ENCODE measurements at places on chromosomes 12 and 14.

DNA sequence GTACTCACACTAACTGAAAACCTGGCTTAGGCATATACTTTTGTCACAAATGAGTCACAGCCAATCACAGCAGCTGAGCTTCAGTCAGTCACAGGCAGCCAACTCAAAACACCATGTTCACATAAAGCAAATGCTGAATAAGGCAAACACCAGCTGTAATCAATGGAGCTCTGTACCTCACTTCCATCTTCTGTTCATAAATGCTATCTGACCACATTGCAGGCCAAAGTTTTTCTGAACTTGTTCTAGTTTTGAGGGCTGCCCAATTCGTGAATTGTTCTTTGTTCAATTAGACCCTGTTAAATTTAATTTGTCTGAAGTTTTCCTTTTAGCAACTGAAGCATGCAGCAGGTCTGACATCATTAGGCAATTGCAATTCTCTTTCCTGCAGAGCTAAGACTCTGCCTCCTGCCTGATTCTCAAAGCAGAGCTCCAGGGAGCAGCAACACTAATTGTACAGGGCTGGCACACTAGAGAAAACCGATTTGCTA lies 129.9 kb downstream of the WIF1 start:
- no peak for DNase-seq

GRCh38 chr12:94147387-94147990 lies 888 bp upstream of the PLXNC1 start:
- DNase-seq: no peak

DNA sequence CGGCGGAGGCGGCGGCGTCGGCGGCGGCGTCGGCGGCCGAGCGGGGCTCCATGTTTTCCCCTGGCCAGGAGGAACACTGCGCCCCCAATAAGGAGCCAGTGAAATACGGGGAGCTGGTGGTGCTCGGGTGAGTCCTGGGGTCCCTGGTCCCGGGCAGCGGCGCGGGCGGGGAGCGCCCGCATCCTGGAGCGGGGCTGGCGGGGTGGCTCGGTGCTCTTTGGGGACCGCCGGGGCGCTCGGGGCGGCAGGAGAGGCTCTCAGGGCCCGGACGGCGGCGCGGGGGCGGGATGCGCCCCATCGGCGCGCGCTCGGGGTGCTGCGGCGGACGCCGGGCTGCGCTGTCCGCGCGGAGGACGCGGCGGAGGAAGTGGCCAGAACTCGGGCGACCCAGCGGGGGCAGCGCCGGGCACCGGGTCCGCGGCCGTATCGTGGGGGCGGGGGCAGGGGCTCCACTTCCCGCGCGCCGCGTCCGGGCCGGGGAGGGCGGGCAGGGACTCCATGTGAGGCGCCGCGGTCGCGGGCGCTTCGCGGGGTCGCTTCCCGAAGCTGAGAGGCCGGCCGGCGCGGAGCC lies 485 bp downstream of the PELI2 start:
- DNase-seq: no peak

DNA sequence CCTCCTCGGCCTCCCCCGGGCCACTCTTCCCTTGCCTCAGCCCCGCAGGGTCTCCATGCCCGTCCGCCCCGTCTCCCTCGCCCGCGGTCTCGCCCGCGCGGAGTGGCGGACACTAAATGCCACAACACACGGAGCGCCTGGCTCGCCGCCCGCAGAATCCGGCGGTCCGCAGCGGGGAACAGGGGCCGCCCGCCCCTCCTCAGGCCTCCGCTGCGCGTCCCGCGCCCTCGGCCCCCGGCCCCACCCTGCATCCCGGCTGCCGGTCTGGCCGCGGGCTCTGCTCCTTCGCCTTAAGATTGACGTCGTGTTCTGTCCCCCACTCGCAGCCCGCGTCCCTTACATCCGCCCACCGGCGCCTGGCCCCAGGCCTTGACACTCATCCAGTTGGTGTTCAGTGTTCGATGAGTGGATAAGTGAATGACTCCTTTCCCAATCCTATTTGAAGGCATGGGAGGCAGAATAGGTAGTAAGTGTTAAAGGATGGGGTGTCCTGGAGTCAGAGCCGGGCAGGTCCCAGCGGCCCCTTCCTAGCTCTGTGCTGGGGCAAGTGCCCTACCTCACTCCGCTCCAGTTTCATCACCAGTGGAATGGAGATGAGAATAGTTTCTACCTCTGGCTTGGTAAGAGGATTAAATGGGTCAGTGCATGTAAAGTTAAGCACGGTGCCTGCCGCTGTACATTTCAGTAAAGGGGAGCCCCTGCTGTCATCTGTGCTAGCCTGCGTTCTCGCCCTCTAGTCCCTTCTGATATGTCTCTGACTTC lies 622 bp downstream of the TECPR2 start:
- no peak for DNase-seq

DNA sequence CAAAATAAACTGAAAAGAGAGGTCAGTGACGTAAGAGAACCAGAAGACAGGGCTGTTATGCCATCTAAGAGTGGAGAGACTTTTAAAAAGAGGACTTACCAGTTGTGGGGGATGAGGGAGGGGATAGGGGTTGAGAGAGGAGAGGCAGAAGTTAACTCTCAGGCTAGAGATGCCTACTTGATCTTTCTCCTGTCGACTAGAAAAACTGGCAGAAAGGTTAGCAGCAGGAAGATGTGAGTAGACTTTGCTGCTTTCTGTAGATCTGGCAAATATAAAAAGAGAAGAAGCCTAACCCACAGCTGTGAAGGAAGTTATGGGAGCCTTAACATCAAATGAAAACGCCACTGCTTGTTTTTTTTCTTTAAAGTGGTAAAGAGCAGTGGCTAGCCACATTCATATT lies 10.7 kb downstream of the CREBL2 start:
- DNase-seq: no peak

- DNase-seq: no peak
Measured at GRCh38 chr12:116390401-116391335, 113.2 kb upstream of the MED13L start.

GRCh38 chr12:89345830-89346740 lies 6.2 kb downstream of the DUSP6 start:
- no peak for DNase-seq

GRCh38 chr14:24337144-24337823 lies 2.4 kb upstream of the ADCY4 start:
- DNase-seq: no peak

- no peak for DNase-seq
Measured at GRCh38 chr12:124097701-124098100, 124.7 kb downstream of the ZNF664 start.

GRCh38 chr14:28767853-28768741 lies 1.5 kb downstream of the FOXG1 start:
- no peak for DNase-seq

- no peak for DNase-seq
Measured at GRCh38 chr14:27184427-27184826, 586.6 kb upstream of the NOVA1 start.

DNA sequence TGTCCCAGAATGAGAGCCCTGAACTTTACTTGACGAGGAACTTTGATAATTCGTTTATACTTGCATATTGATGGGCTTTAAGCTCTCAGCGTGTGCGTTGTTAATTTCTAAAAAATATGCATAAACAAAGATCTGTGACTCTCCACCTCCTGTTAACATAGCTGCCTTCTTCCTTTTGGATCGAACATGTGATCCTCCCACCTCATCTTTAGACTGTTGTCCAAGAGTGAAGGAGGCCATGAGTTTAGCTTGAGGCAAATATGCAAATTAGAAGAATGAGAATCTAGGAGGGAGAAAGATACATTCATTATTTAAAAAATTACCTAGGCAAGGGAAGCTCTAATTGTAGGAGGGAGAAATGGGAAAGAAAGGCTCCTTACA lies 617 bp downstream of the TTC8 start:
- DNase-seq: no peak

- DNase-seq: no peak
Measured at GRCh38 chr14:69643430-69644200, 32.2 kb downstream of the SUSD6 start.

GRCh38 chr12:70966046-70966445 lies 45.5 kb upstream of the PTPRR start:
- DNase-seq: no peak

GRCh38 chr12:46627686-46628085 lies 198.1 kb downstream of the SLC38A4 start:
- no peak for DNase-seq

DNA sequence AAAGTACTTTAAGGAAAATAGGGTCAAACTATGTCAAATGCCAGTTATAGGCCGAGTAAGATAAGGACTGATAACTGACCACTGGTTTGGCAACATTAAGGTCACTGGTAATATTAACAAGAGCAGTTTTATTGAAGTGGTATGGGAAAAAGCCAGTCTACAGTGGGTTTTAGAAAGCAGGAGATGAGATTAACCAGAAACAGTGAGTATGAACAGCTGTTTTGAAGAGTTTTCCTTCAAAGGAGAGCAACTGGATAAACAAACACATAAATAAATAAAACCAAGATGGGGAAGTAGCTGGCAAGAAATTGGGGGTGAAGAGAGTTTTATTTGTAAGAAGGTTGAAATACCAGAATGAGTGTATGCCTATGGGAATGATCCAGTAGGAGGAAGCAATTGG lies 30.3 kb downstream of the KITLG start:
- no peak for DNase-seq

GRCh38 chr14:38256533-38256840 lies 594 bp upstream of the CLEC14A start:
- DNase-seq: no peak

DNA sequence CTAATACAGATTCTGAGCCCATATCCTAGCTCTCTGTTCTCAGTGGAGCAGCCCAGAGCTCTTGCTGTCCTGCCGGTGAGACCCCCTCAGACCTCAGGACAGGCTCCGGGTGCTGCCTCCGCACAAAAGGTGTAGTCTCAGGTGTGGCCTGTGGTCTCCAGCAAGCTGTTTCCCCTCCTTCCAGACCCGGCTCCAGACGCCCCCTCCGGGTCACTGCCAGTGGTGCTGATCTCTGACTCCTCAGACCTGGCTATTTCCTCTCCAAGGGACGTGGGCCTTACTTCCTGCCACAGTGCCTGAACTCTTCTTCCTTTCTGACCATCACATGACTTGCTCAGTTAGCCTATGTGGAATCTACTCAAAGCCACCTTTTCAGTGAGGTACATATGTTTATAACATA lies 337.5 kb downstream of the GLT1D1 start:
- no peak for DNase-seq

DNA sequence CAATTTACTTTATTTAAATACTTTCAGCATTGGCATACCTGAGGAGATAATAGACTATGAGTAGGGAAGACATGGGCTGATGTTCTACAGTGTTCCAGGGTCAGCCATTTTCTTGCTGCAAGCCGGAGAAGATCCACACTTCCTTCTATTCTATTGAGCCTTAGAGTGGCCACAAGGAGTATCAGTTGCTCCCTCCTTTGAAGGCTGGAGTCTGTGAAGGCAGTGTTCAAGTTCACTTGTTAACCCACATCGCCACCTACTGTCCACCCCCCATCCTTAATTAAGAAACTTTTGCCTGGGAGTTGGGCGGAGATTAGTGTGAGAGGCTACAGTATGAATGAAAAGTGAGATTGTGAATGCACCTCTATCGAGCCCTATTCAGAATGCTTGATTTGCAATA lies 666.6 kb downstream of the NRXN3 start:
- no peak for DNase-seq

DNA sequence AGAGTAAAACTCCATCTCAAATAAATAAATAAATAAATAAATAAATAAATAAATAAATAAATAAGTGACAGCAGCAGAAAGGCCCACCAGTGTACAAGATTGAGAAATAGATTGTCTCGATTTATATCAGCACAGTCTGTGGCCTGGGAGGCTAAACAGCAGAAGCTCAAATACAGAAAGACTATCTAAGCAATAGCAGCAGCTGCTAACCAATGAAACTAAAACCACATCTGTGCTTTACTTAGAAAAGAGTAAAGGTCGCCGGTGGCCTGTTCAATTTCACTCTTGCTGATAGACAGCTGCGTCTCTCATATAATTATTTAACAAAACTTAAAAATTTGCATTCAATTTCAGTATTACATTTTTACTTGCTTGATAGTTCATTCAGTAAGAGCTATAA lies 325.7 kb downstream of the CEP128 start:
- DNase-seq: no peak

GRCh38 chr14:77356899-77357298 lies 20.0 kb downstream of the TMED8 start:
- DNase-seq: no peak

GRCh38 chr14:65864549-65864948 lies 452.0 kb downstream of the FUT8 start:
- no peak for DNase-seq
